ENCODE measurements at places on chromosomes 4 and X.

DNA sequence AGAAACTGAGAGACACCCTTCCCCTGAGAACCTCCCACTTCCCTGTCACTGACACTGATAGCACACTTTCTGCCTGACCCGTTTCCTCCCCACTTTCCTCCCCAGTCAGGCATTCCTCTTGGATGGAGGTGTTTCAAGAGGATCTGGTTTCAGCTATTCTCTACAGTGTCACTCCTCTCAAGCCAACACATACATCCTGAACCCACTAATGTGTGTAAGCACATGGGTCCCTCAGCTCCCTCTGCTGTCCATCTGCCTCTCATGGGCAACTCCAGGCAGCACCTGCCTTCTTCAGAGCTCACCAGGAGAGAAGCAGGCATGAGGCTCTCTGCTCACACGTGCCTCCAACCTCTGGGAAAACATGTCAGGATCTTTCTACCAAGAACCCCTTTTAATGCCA lies 207.6 kb downstream of the NAF1 start:
- DNase-seq, result no peak

GRCh38 chrX:19496711-19497110 lies 18.6 kb downstream of the MAP3K15 start:
- DNase-seq, result no peak

GRCh38 chrX:39613997-39614679 lies 483.6 kb downstream of the BCOR start:
- no peak for DNase-seq

DNA sequence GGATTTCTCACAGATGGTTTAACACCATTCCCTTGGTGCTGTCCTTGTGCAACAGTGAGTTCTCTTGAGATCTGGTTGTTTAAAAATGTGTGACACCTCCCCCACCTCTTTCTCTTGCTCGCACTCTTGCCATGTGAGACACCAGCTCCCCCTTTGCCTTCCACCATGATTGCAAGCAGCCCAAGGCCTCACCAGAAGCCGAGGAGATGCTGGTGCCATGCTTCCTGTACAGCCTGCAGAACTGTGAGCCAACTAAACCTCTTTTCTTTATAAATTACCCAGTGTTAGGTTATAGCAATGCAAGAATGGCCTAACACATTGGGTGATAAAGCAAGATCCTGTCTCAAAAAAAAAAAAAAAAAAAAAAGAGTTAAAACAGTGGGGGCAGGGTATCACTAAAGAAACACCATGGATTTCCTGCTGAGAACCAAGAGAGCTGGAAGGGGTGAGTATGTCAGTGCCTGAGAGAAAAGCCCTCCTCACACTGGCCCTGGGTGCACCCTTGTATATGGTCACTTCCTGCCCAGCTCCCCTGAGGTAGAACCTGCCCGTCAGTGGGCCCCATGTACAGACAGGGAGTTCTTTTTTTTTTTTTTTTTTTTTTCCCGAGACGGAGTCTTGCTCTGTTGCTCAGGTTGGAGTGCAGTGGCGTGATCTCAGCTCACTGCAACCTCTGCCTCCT lies 46.4 kb downstream of the APOO start:
- DNase-seq, result no peak

DNA sequence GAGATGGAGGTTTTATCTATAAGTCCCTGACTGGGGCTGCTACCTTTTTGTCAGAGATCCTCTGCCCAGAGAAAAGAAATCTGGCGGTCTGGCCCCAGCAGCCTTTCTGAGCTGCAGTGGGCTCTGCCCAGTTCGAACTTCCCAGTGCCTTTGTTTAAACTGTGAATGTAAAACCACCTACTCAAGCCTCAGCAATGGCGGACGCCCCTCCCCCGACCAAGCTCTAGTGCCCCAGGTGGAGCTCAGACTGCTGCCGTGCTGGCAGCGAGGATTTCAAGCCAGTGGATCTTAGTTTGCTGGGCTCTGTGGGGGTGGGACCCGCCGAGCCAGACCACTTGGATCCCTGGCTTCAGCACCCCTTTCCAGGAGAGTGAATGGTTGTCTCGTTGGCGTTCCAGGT lies 121.8 kb downstream of the TSPAN5 start:
- no peak for DNase-seq

GRCh38 chr4:126174627-126175026 lies 859.9 kb downstream of the FAT4 start:
- no peak for DNase-seq

DNA sequence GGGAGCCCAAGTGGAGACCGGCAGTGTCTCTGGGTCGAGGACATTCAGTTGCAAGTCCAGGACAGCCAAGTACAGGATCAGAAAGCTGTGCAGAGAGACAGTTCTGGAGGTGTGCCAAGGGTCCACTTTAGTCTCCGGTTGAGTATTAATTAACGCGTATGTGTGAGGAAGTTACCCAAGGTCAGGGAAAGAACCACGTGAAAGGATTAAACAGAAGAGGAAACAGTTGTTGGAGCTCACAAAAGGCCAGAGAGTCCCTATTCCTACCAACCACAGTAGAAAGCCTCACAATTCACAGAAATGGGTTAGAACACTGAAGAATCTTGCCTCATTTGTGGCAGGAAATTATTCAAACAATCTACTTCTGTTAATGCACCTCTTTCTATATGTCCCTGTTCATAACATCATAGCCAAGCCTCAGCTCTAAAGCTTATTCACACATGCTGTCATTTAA lies 17.9 kb upstream of the NSUN7 start:
- no peak for DNase-seq

- DNase-seq, result no peak
These were observed 43.5 kb upstream of the HERC6 start for GRCh38 chr4:88335092-88335665.

DNA sequence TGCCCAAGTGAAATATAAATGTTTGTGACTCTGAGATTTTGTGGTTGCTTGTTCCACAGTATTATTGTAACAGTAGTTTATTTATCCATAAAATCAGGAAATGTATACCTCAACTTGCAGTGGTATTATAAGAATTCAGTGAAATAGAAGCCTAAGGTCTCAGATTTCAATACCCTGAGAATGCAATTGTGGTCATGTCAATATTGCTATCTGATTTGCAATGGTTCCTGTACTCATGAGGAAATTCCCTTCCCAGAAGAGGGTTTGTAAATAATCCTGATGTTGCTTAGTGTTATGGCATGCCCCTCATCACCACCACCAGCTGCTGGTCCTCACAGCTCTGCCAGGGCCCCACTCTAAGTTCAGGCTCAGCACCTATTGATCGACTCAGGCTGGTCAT lies 67.8 kb downstream of the SLC34A2 start:
- DNase-seq, result no peak

GRCh38 chr4:81071013-81071412 lies 40.5 kb downstream of the BMP3 start:
- no peak for DNase-seq

DNA sequence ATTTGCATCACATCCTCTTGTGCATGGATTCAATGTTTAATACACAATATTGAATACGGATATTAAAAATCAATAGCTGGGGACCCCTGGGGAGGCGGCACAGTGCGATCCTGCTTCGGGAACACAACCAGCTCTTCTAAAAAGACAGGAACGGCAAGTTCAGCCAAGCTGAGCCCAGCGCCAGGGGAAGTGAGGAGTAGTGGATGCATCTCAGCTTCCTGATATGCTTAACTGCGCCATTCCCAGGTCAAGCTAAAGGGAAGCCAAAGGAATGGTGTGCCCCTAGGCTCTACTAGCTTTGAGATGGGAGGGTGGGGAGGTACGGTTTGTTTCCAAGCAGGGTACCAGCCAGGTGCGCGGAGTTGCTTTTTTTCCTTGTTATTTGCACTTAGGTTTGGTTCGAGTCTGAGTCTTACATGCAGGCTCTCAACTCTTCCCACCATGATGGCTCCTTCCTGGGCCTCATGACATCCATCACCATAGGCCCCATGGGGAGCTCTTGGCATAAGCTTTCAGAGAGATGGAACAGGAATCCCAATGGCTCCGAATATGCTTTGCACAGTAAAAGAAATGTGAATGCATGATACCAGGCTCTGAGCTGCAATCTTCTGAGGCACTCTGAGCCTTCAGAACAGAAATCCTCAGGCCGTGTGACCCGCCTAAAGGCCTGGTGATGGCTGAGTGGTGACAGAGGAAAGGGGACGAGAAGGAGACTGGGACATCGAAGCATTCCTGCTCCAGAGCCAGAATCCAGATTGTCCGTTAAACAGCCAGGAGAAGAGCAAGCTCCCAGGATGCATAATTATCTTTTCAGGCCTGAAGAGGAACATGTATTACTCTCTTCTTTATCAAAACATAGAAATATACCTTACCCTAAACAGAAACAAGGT lies 51.8 kb upstream of the BCOR start:
- no peak for DNase-seq

GRCh38 chrX:19758539-19758938 lies 128.9 kb downstream of the SH3KBP1 start:
- DNase-seq, result no peak

DNA sequence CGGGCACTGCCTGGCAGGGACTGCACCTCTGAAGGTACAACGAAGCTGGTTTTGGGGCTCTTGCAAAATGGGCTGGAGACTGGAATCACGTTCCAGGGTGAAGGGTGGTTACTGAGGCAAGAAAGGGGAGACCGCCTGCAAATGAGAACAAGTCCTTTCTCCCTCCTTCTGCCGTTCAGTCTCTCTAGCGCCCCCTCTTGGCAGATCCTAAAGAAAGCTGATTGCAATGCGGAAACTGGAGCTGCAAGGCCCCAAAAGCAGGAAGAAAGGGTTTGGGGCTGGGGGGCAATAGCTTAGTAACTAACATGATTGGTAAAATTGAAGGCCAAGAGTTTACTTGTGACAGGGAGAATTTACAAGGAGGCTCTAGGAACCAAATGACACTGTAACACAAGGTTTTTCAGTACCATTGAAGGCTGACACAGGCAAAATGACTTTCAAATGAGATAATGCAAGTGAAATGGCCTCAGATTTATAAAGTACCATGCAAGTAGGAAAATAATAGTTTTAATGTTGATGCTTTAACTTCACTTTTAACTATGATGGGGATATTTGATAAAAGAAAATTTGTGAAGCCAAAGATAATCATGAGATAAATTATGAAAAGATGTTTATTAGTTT lies 222.7 kb upstream of the HAND2 start:
- no peak for DNase-seq

DNA sequence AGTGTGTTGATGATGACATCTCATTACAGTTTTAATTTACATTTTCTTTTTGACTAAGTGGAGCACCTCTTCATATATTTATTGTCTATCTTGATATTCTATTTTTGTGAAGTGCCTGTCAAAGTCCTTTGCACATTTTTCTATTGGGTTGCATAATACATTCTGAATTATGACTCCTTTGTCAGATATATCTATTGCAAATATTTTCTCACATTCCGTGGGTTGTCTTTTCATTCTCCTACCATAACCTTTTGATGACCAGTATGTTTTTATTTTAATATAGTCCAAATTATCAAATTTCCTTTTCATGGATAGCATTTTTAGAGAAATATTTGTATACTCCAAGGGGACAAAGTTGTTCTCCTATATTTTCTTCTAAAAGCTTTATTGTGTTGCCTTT lies 126.4 kb downstream of the PJA1 start:
- DNase-seq, result no peak

GRCh38 chr4:87018753-87019152 lies 83.9 kb downstream of the AFF1 start:
- DNase-seq, result no peak

GRCh38 chr4:182042945-182043344 lies 200.3 kb upstream of the TENM3 start:
- no peak for DNase-seq

DNA sequence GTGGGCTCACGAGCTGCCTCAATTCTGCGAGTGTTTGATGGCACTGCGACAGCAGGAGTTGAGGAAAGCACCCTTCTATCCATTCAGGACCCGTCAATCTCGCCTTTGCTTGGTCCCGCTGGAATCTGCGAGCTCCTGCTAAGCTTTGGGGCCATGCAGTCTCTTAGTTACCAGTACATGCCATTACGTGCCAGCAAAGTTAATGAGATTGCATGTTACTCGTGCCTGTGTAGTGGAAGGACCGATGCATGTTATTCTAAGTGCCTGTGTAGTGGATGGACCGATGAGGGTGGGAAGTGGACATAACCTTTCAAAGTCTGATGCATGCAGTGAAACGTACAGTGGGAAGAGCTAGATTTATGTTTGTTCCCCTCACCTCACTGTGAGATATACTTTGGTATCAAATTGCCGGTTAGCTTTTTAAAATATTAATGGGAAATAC lies 569 bp downstream of the RPS3A start:
- DNase-seq, result no peak

GRCh38 chr4:38034986-38035882 lies 75.0 kb downstream of the PTTG2 start:
- DNase-seq, result no peak

DNA sequence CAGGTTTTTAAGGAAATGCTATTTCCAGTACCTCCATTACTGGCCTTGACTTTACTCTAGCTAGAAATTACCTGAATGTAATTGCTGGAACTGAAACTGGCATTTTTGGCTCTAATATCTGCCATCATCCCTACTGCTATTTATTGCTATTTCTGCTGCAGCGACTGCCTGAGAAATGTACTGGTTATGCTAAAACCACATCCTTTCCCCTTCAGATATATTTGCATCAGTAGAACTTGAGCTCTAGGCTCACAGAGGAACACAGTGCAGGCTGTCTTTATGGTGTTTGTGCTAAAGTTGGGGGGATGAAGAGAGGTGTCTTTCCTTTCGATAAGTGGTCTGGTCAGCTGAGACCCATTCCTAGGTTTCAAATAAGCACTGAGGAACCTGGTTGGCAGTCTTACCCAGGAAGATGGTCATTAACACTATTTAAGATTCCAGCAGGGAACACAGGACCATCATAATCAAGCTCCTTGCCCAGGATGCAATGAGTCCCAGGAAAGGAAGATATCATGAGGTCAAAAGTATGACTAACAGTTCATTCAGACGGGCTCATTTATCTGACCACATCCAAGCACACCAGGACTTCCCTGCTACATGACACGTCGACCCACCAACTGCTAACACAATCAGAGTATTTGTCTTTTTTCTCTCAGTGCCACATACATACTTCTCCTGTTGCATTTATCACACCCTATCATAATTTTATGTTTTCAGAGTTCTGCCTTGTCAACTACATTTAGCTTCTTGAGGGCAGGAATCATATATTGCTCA lies 137.4 kb downstream of the GABRA3 start:
- DNase-seq, result no peak

DNA sequence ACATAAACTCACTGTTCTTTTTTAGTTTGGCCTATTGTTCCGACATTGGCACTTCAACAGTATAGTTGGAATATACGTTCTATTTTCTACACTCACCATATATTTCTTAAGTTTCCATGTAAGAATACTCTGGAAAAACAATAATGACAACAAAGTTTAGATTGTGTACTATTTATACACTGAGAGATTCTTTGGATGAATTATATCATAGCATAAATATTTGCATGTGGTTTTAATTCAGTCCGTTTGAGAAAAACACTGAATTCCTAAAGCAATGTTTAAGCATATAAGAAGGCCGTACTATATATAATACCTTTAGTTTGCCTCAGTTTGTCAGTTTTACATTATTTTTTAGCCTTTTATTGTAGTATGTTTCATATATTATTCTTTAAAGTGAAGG lies 82.4 kb downstream of the RAP1GDS1 start:
- DNase-seq, result no peak

GRCh38 chr4:139971111-139971510 lies 182.9 kb downstream of the MAML3 start:
- DNase-seq, result no peak
